ENCODE measurements at places on chromosomes 16 and 17.

GRCh38 chr17:30372755-30373154, 6.0 kb upstream of the CPD start:
- no peak for DNase-seq

GRCh38 chr17:81444610-81445339, 49.5 kb downstream of the BAHCC1 start:
- DNase-seq = no peak

- DNase-seq = no peak
These were observed 178.9 kb downstream of the IRX3 start for GRCh38 chr16:54107583-54108202.

DNA sequence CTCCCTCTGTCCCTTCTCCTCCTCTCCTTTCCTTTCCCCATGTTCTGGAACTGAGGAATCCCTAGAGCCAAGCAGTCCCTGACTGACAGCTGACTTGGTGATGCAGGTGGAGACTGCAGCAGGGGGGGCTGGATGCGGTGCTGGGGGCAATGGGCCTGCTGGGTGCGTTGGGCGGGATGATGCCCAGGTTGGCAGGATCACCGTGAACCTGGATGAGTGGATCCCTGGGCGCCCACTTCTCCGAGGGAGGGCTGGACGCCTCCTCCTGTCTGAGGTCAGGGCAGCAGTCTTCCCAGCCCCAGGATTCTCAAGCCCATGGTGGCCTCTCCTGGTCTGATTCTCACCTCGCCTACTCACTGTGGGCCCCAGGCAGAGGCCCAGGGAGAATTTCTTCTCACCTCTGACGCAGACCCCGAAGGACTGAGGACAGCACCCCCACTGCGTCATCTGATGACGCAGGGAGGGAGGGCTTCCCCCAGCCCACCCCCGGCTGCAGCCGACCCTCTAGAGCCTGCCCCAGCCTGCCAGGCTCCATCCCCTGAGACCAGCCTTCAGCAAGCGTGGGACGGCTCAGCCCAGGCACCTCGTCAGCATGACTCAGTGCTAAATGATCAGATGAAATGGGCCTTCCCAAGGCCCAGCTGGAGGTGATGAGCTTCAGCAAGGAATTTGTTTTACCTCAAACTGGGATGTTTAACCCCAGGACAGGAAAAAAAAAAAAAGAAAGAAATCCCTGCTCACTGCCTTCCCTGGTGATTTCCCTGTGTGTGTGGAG, 188.0 kb upstream of the TNRC6C start:
- no peak for DNase-seq

DNA sequence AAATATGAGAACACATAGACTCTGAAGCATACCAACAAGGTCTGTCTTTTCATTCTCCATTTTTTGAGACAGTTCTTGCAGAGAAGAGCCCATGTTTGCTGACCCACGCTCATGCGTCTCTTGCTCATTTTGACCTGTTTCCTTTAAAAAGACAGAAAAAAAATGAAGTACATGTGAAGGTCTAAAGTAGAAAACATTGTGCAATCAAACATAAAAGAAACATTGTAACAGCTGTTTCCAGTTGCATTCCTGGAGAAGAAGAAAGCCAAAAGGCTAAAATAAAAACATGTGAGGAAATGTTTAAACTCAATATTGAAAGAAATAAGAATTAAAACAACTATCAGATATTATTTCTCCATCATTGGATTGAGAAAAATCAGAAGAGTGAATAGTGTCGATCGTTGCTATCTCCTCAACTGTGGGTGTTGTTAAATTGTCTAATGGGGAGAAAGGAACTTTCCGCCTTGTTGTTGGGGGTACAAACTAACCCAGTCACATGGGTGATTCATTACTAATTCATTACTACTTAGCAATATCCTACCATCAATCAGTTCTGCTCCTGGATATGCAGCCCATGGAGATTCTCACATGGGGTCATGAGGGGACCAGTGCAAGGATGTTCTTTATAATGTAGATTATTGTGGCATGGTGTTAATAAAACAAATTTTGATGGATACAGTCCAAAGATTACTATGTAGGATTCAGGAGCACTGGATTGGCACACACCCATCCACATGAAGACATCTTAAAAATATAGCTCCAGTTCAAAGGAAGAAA, 9.5 kb downstream of the ABCA9 start:
- DNase-seq = no peak

DNA sequence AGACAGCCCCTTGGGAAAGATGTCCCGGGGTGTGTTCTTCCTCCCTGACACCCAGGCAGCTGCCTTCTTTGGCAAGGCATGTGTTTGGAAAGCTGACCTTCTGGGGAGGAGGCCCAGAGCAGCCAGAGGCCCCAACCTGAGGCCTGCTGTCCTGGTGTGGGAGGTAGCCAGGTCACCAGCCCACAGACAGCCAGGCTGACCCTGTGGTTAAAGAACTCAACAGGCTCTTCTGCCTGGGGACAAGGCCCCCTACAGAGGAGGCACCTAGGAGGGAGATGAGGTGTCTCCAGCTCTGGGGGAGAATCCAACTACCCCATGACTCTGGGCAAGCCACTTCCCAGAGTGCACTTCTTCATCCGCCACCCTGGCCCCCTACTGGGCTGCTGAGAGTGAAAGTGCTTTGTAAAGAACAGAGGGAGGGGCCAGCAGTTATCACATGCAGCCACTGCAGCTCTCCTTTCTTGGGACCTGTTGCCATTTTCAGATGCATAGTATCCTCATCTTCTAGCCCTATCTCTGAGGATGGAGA, 13.1 kb upstream of the SREBF1 start:
- DNase-seq = no peak

DNA sequence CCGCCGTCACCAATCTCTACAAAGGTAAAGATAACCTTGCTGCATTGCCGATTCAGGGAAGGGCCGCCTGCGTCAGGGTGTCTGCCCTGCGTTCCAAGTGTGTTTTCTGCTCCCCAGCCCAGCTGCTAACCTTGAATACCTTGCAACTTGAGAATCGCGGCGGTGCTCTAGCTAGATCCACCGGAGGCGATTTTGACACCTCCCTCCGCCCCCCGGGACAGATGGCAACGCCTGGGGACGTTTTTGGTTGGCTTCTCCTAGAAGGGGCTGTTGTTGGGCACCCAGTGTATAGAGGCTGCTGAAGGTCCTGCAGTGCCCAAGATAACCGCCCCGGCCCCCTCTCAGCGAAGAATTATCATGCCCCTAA, 1.5 kb downstream of the HAPSTR1 start:
- no peak for DNase-seq

- DNase-seq = no peak
These were observed 806.5 kb upstream of the GOT2 start for GRCh38 chr16:59540621-59541020.

DNA sequence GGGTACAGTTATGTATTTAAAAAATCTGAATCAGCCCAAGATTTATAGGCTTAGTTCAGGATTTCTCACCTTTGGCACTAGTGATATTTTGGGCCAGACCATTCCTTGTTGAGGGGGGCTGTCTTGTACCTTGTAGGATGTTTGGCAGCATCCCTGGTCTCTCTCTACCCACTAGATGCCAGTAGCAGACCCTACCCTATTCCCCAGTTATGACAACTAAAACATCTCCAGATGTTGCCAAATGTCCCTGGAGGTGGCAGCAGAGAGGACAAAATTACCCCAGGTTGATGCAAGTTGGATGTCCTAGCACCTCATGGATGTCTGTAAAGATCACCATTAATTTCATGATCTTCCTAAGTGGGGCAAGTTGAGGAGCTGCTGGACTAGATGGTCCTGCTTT, 45.8 kb downstream of the SYT17 start:
- DNase-seq = no peak

GRCh38 chr16:50244504-50245416, 21.6 kb upstream of the ADCY7 start:
- no peak for DNase-seq

Measured in stimulated activated CD8-positive, alpha-beta memory T cell treated with anti-CD3 and anti-CD28 coated beads, Interleukin-2, amount 100 ng/mL, for 1 hour (primary cell).